NB4 (cell line): ENCODE measurements at places on chromosomes 1 and 21.

- no peak for DNase-seq
Observed at GRCh38 chr1:53642215-53642555, 96.8 kb downstream of the GLIS1 start.

DNA sequence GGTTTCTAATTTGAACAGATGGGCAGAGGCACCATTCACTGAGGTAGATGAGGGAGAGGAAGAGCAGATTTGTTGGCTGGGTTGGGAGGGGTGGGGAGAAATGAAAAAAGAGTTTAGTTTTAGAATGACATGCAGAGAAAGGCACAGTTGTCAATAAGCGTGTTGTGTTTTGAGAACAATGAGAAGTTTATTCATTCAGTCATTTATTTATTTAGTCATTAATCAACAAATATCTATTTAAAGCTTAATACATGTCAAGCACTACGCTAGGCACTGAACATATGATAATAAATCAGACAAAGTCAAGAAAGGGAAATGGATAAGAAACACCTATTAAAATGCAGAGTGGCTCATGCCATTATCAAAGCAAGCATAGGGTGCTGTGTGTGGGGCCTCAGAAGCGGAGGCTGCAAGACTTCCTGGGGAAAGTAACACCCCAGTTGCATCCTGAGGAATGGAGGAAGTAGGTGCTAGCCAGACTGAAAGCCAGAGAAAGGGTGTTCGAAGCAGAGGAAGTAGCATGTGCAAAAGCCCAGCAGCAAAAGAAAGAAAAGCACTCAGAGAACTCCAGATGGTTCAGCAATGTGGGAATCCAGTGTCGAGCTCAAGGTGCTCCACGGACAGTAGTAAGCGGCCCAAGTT is 114.1 kb downstream of the RNF220 start:
- peak; percentile 50 for DNase-seq

- DNase-seq: no peak
Observed at GRCh38 chr1:224989615-224990014, 60.1 kb downstream of the DNAH14 start.

DNA sequence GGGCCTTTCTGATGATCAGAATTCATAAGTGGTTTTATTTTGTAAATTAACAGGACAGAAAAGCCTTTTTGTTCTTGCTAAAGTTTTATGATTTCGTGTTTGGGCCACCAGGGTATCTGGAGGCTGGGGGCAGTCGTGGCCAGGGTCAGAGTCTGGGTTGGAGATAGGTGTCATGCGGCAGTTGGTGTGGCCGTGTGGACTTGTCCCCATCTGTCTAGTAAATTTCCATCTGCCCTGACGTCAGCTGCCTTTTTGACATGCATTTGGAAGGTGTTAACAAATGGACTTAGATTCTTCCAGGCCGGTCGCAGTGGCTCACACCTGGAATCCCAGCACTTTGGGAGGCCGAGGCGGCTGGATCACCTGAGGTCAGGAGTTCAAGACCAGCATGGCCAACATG is 56.8 kb downstream of the SKI start:
- no peak for DNase-seq

DNA sequence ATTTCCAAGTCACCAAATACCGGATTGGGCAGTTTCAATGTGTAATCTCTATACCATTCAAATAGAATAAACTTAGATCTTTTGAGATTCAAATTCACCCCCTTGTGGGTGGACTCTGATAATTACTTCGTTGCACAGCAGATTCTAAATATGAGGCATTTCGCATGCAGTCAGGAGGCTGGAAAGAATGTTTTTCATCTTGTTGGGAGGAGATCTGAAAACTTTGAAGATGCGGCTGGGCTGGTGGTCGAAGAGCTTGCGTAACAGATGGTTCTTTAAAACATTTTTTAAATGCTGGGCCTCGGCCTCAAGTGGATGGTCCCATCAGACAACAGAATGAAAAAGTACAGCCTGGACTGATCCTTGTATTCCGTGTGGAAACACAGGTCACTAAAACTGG is 10.4 kb downstream of the NR5A2 start:
- DNase-seq: no peak

DNA sequence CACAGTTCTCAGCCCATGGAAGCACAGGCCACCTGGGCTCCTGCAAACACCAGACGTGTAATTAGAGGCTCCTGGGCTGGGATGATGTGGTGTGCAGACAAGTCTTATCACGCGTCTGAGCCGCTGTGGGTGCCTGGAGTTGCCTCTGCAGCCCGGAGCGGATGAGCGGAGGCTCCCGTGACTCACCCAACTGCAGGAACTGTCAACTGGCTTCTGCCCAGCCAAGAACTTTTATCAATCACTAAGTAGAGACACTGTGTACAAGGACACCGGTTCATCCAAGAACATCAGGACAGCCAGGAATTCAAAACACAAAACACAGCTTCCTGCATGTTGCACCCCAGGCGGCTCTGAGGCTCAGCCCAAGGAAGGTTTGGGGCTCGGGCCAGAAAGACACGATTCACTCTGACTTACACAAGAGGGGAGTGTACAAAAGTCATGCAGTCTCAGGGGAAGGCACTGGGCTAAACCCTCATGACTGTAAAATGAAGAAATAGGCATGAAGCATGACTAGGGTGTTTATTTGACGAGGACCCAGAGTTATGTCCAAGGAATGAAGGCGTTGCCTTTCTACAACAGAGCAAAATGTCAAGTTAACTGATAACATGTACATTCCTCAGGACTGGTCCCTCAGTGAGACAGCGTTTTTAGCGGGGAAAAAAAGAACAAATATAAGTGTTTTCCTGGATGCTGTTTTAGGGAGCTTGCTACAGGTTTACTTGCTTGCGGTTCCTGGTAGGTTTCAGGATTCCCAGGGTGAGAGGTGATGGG is 21.1 kb downstream of the ERRFI1 start:
- DNase-seq: peak; percentile 93
